ENCODE measurements at places on chromosomes 4 and X.
A peak's percentile ranks its signal among the peaks of the same experiment; 100 is the strongest.

- DNase-seq: no peak
Observed at GRCh38 chr4:48858130-48858529, 27.2 kb downstream of the OCIAD1 start.

- peak; percentile 63 for DNase-seq
Observed at GRCh38 chrX:155612312-155613224, at the start of gene TMLHE. TSS of gene TMLHE (minus strand) at chrX:155612952. CDS start at chrX:155545276, 67,676 bp downstream.

DNA sequence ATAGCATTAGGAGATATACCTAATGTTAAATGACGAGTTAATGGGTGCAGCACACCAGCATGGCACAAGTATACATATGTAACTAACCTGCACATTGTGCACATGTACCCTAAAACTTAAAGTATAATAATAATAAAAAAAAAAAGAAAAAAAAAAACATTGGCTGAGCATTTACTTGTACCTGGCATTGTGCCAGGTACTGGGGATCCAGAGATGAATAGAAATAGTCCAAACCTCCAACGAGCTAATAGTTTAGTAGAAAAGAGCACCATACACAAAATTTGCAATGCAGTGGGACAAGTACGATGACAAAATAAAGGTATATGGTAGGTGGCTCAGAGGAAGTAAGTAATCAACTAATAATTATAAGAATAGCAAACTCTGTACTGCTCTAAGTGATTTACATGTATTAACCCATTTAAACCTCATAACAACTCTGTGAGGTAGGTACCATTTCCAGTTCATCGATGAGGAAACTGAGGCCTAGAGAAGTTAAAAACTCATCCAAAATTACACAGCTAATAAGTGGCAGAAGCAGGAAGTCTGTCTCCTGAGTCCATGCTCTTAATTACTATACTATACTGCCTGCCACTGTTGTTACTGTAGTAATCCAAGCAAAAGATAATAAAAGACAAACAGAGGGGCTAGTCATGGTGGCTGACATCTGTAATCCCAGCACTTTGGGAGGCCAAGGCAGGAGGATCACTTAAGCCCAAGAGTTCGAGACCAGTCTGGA lies 319.3 kb downstream of the OPHN1 start:
- no peak for DNase-seq

DNA sequence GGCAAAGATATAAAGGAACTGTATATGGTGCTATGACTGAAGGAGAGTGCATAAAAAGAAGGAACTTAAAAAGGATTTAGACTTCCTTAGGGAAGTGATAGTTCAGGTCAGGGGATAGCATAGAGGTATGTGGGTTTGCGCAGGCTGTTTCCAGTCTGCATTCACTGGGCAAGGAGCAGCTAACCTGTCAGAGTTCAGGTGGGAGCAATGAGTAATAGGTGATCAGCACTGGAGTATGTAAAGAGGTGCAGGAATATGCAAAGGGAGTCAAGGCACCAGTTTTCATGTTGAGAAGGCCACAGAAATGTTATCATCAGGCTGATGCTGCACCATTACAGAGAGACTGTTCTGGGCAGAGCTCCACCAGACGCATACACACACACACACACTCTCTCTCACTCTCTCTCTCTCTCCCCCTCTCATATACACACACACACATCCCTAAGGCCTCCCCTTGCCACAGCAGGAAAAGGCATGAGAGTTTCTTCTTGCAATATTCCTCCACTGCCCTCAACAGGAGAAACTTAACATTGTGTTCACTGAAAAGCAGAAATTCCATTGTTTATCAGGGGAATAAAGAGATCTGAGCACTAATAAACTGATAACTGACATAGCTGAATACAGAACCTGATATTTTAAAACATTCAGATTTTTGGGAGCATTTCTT lies 256.4 kb upstream of the GRID2 start:
- no peak for DNase-seq

- DNase-seq: no peak
Observed at GRCh38 chr4:150826306-150826705, 188.8 kb downstream of the LRBA start.

- no peak for DNase-seq
Observed at GRCh38 chrX:153465691-153466380, 4.5 kb downstream of the HAUS7 start.

DNA sequence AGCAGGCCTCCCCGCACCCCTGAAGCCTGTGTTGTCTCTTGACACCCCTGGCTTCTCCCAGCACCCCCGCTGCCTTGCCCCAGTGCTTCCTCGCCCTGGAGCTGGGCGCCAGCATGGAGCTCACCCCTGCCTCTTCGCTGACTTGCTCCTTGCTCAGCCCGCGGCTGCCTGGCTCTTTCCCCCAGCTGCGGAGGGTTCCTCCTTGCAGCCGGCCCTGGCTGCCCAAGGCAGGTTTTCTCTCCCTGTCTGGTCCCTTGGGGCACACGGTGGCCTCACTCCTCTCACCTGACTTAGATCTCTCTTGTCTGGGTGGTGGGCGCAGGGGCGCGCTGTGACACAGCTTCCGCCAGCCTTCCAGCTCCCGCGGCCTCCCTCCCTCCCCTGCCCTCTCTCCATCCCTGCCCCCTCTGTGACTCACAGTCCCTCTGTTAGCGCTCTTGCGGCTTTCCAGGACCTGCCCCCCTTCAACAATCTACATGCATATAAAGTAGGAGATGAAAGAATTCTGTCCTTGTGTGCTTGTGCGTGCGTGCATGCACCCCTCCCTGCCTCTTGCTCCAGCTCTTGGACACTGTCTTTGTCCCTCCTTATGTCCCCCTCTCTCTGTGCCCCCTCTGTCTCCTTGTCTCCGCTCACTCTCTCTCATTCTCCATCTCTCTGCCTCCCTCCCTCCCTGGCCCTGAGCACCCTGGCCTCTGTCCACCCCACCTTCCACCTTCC lies 2.2 kb downstream of the PLXNB3 start:
- no peak for DNase-seq

DNA sequence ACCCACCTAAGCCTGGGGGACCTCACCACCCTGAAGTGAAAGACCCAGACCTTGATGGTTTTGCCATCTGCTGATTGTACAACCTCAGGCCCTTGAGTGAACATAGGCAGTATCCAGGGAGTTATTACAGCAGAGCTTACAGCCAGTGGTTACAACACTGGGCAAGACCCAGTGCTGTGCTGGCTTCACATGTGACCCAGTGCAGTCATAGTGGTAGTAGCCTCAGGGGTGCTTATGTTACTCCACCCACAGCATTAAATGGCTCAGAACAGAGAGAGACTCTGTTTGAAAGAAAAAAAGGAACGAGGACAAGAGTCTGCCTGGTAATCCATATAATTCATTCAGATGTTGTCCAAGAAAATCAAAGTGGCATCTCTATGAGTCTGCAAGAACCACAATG lies 45.2 kb upstream of the DACH2 start:
- DNase-seq: no peak

GRCh38 chr4:187685247-187685646 lies 310.3 kb upstream of the ZFP42 start:
- no peak for DNase-seq

GRCh38 chr4:73676861-73677323 lies 56.7 kb upstream of the RASSF6 start:
- DNase-seq: no peak

DNA sequence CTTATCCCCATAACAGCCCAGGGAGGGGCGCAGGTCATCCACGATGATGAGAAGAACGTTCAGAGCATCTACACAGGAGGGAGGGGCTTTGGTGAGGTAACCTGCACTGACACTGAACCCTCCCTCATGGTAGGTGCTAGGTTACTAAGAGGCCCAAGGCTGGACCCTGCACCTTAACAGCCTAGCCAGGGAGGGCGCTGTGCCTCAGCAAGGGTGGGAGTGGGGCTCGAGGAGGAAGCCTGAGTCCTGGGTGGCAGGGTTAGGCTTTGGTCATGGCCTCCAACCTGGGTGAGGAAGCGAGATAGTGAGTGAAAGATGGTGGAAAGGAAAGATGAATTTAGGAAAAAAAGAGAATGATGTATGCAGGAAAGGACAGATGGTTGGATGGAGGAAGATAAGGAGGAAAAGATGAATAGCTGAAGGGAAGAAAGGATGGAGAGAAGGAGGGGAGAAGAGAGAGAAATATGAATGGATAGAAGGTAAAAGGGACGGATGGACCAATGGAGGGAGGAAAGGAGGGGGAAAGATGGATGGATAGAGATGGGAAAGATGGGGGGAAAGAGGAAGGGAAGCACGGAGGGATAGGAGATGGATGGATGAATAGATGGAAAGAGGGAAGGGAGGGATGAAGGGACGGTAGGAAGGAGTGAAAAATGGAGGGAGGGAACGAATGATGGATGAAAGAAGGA lies 736 bp downstream of the IDS start:
- DNase-seq: peak; percentile 23

Measured in stimulated activated CD4-positive, alpha-beta T cell treated with anti-CD3 and anti-CD28 coated beads, Interleukin-1b, Interleukin-23, amount 100 ng/mL, for 4 hours (primary cell).